Fibroblast of lung (primary cell): ENCODE measurements at places on chromosomes 3 and 15. TPM values are rescaled to one million over a fixed set of nuclear protein-coding genes. Genes with fewer than 3 reads are reported as not detected.

GRCh38 chr3:183148056-183148455, 14.5 kb downstream of the LAMP3 start:
- peaks cover 7% of the 10 kb centered on the region for H3K27me3 ChIP-seq
- DNase-seq, result peak; percentile 86
- H3K36me3 ChIP-seq, result no peaks in the 10 kb centered on the region
- no peaks in the 10 kb centered on the region for H3K4me1 ChIP-seq

DNA sequence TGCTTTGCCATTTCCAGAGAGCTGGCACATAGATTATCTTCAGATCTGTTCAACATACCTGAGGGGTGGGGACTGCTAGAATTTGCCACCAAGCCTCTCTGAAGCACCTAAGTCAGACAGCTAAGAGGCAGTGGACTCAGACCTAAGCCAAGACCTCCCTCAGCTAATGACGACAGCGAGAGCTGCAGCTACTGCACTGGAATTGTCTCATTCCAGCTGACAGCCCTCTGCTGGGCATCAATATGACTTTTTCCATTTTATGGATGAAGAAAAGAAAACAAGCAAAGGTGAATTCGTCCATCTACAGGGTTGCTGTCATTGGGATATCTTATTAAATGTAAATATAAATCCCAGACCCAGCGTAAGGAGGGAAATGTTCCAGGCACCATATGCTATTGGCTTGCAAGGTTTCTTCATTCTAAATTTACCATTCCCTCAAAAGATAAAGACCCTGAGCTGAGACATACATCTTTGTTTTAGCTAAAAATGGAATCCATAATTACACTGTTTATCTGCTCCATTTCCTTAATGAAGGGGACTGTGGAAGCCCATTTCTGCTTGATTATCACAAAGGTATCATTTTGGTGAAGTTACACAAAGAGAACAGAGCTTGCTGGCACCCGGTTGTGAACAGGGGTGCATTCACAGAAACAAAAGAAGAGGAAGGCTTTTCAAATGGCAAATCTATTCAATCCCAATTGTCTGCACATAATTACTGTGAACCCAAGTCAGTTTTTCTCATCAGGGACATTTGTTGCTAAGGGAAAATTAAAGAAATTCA, 85.5 kb upstream of the LRTM1 start:
- H3K36me3 ChIP-seq, result no peaks in the 10 kb centered on the region
- no peak overlapping the region for H3K4me3 ChIP-seq
- H3K27me3 ChIP-seq, result no peaks in the 10 kb centered on the region
- H3K4me1 ChIP-seq, result no peaks in the 10 kb centered on the region
- H3K27ac ChIP-seq, result no peak overlapping the region

DNA sequence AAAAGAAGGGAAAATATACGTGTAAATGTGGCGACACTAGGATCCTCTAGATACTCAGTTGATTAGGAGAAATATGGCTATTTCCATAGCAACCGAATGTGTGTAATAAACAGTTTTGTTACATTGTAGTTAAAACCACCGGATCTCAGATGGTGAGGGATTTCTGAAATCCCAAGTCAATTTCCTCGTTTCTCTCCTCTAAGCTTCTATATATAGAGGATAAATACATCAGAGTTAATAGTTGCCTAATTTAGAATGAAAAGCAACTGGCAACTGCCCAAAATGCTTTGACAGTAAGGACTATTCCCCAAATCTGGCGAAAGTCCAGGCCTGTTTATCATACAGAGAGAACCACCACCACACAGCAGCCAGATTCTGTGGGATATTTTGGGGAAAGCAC, 112.6 kb downstream of the GABRB3 start:
- no peaks in the 10 kb centered on the region for H3K27me3 ChIP-seq
- no peak overlapping the region for H3K4me3 ChIP-seq
- no peaks in the 10 kb centered on the region for H3K36me3 ChIP-seq

DNA sequence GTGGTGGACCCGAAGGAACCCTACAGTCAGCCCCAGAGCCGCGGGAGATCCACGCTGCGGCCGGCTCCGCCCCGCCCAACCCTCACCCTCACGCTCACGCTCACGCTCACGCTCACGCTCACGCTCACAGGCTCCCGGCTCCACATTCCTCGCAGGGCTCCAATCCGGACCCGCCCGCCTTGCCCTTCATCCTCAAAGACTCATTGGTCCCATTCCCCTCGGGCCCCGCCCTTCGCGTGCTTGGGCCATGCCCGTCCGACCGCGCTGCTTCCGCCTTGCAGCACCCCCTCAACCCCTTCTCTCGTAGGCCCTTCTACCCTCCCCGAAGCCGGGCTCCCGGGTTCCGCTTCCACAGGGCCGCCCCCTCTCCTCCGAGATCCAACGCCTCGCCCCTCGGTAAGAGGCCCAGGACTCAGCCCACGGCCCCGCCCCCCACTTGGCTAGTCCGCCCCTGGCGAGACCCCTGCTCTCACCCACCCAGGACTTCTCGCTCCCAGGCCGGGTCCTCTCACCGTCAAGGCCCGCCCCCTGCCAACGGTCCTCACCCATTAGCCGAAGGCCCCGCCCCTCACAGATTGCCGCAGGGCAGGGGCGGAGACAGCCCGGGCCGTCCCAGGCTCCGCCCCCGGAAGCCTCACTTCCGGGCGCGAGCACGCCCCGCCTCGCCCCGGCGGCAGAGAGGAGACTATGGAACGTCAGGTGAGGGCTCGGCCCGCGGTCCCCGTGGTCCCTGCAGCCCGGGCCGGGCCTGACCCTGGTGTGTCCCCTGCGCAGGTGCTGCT, at the start of gene APEH:
TSS of gene APEH (plus strand) at position 637 of the 782 bp plus-strand sequence. CDS start at position 688, 51 bp downstream.
- H3K4me3 ChIP-seq, result peak within 1 kb of the TSS; percentile 85
- peak within 1 kb of the TSS; percentile 97 for H3K27ac ChIP-seq
- H3K36me3 ChIP-seq, result peaks cover 17% of the 10 kb centered on the region
- peaks cover 6% of the 10 kb centered on the region for H3K4me1 ChIP-seq
- H3K27me3 ChIP-seq, result no peaks in the 10 kb centered on the region

DNA sequence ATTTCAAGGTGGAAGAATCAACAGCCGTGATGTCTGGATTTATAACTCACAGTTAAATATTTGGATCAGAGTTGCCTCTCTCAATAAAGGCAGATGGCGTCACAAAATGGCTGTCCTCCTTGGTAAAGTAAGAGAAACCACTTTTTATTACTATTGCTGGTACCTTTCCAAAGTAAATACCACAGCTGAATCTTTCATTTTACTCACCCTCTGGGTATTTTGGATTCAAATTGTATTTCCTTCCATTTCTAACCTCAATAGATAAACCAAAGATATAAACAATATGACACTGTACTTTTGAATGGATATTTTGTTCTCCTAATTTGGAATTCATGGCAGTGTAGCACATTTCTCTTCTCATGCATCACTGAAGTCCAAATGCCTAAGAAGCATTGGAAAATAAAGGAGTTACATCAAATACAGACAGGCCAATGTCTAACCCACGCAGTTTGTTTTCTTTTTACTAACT, 29.5 kb downstream of the KLHL24 start:
- no peak overlapping the region for H3K27ac ChIP-seq
- H3K4me1 ChIP-seq, result no peaks in the 10 kb centered on the region

DNA sequence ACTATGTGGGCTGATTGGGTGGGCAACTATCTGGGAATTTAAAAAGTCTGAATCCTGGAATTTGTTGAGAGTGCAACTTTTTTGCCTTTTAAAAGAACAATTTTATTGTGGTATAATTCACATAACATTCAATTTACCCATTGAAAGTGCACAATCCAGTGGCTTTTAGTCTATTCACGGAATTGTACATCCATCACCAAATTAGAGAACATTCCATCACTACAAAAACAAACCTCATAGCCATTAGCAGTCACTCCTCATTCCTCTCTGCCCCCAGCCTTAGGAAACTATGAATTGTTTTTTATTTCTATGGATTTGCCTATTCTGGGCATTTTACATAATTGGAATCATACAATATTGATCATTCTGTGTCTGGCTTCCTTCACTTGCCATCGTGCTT, 101.8 kb upstream of the ALDH1A3 start:
- no peaks in the 10 kb centered on the region for H3K4me1 ChIP-seq
- no peak overlapping the region for H3K27ac ChIP-seq
- no peak overlapping the region for H3K4me3 ChIP-seq
- no peaks in the 10 kb centered on the region for H3K27me3 ChIP-seq

GRCh38 chr15:23038726-23039142, 635 bp downstream of the TUBGCP5 start:
- peak; percentile 54 for DNase-seq
- no peaks in the 10 kb centered on the region for H3K36me3 ChIP-seq
- H3K27me3 ChIP-seq, result no peaks in the 10 kb centered on the region

DNA sequence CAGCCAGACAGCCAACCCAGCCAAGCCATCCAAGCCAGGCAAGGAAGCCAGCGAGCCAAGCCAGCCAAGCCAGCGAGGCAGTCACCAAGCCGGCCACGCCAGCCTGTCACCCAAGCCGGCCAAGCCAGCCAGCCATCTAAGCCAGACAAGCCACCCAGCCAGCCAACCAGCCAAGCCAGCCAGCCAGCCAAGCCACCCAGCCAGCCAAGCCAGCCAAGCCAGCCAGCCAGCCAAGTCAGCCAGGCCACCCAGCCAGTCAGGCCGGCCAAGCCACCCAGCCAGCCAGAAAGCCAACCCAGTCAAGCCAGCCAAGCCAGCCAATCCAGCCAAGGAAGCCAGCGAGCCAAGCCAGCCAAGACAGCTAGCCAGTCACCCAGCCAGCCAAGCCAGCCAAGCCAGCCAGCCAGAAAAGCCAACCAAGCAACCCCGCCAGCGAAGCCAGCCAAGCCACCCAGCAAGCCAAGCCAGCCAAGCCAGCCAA, 201.2 kb downstream of the GOLGA6L6 start:
- H3K4me1 ChIP-seq, result no peaks in the 10 kb centered on the region
- DNase-seq, result no peak
- H3K27ac ChIP-seq, result no peak overlapping the region

GRCh38 chr3:126360046-126360713, 3.0 kb upstream of the KLF15 start:
- peaks cover 23% of the 10 kb centered on the region for H3K27me3 ChIP-seq
- no peak overlapping the region for H3K27ac ChIP-seq
- H3K4me3 ChIP-seq, result no peak overlapping the region
- no peaks in the 10 kb centered on the region for H3K36me3 ChIP-seq
- DNase-seq, result no peak
- peaks cover 6% of the 10 kb centered on the region for H3K4me1 ChIP-seq

GRCh38 chr3:50644561-50644960, 27.6 kb downstream of the MAPKAPK3 start:
- no peaks in the 10 kb centered on the region for H3K4me1 ChIP-seq
- H3K27me3 ChIP-seq, result no peaks in the 10 kb centered on the region
- no peak overlapping the region for H3K27ac ChIP-seq
- no peaks in the 10 kb centered on the region for H3K36me3 ChIP-seq

DNA sequence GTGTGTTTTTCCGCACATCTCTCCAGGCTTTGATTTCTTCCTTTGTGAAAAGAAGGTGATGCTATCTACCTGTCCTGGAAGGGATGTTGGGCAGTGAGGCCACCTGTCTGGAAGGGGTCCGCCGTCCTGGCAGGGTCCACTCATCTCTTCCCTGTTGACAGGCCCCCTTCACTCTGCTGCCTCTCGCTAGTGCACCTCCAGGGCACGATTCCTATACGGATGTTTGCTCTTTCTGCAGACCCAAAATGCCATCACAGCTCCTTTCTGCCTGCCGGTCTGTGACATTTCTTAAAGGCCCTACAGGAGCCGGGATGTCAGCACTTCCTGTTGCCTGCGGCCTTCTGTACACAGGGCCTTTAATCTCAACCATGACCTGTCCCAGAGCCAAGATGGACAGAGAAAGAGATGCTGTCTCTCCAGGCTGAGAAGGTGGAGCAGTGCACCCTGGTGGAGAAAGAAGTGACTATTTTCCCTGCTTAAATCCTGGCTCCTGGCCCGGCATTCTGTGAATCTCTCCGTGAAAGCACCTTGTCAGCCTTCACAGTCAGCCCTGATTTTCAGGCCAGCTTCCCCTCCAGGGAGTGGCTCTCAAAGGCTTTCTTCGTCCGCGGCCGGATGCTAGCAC, 7.4 kb downstream of the FAM3D start:
- peak; percentile 29 for DNase-seq
- no peaks in the 10 kb centered on the region for H3K36me3 ChIP-seq
- H3K4me1 ChIP-seq, result no peaks in the 10 kb centered on the region
- H3K4me3 ChIP-seq, result no peak overlapping the region
- H3K27me3 ChIP-seq, result peaks cover 3% of the 10 kb centered on the region

- H3K27ac ChIP-seq, result no peak overlapping the region
- H3K36me3 ChIP-seq, result no peaks in the 10 kb centered on the region
- no peaks in the 10 kb centered on the region for H3K27me3 ChIP-seq
- no peaks in the 10 kb centered on the region for H3K4me1 ChIP-seq
- H3K4me3 ChIP-seq, result no peak overlapping the region
These were observed 735.0 kb downstream of the PDCD6IP start for GRCh38 chr3:34533451-34533850.

Gene DUOX1
- polyA plus RNA-seq, result not detected in 2 replicates

Gene SLC28A1
- not detected in 2 replicates for polyA plus RNA-seq

Gene FMN1
- polyA plus RNA-seq, result 7.5 and 12.5 TPM in 2 replicates

Gene PLA2G4D
- polyA plus RNA-seq, result not detected in 2 replicates

Gene GRK7
- not detected in 2 replicates for polyA plus RNA-seq

Gene ZNF660
- 0.44 and 0.92 TPM in 2 replicates for polyA plus RNA-seq

Gene MESP2
- 0.24 TPM in 1 of 2 replicates, not detected in the other for polyA plus RNA-seq

Gene BOC
- polyA plus RNA-seq, result 4.2 and 4.7 TPM in 2 replicates

Gene UNC45A
- 41.7 and 52.5 TPM in 2 replicates for polyA plus RNA-seq
